ENCODE measurements at places on chromosomes 11 and 22.

GRCh38 chr11:99080154-99080553, 59.4 kb downstream of the CNTN5 start:
- DNase-seq: no peak

DNA sequence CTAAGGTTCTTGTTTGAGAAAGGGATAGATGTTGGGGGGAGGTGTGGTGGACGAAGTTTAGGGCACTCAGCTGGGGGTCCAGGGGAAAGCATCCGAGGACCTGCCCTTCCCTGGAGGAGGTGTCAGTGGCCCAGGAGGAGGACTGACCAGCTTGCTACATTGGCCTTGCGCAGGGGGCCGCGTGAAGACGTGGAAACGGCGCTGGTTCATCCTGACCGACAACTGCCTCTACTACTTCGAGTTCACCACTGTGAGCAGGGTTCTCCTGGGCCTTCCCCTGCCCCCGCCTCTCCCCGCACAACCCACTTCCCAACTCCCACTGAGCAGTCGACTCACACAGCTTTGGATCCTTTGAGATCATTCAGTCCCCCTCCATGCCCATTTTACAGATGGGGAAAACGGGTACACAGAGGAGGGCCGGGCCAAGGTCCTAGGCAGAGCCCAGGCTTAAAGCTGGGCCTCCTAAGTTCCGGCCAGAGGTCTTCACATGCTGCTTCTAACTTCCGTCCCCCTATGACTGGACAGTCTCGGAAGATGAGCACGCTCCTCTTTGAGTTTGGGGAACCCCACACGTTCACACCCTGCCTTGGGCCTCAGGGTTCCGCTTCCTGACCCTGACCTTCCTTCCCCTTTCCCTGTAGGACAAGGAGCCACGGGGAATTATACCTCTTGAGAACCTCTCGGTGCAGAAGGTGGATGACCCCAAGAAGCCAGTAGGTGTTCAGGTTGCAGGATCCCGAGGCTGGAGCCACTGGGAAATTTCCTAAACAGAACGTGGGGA, 28.7 kb downstream of the CYTH4 start:
- no peak for DNase-seq

- no peak for DNase-seq
These were observed 1.6 kb downstream of the APOL2 start for GRCh38 chr22:36237462-36238372.

DNA sequence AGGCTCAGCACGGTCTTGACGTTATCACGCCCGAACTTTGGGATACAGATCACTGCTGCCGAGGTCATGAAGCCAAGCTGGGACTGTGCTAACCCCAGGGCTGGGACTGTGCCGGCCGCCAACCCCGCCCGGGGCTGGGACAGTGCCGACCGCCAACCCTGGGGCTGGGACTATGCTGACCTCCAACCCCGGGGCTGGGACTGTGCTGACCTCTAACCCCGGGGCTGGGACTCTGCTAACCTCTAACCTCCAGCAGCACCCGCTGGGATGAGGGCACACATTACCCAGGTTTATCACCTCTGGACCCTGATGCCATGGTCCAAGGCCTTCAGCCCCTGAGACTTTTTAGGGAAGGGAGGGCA, 129.7 kb downstream of the IGLL1 start:
- DNase-seq: no peak

All from DMS153 (cell line).